ENCODE measurements at places on chromosomes 1 and 21. TPM values are rescaled to one million over a fixed set of nuclear protein-coding genes. Genes with fewer than 3 reads are reported as not detected.

GRCh38 chr1:221606256-221606655 is 135.6 kb downstream of the DUSP10 start:
- no peak for DNase-seq
- H3K4me1 ChIP-seq = no peaks in the 10 kb centered on the region
- H3K36me3 ChIP-seq = no peaks in the 10 kb centered on the region
- H3K27ac ChIP-seq = no peak overlapping the region
- no peak overlapping the region for H3K4me3 ChIP-seq
- H3K27me3 ChIP-seq = no peaks in the 10 kb centered on the region

The GJA8 gene
- not detected for total RNA-seq

DNA sequence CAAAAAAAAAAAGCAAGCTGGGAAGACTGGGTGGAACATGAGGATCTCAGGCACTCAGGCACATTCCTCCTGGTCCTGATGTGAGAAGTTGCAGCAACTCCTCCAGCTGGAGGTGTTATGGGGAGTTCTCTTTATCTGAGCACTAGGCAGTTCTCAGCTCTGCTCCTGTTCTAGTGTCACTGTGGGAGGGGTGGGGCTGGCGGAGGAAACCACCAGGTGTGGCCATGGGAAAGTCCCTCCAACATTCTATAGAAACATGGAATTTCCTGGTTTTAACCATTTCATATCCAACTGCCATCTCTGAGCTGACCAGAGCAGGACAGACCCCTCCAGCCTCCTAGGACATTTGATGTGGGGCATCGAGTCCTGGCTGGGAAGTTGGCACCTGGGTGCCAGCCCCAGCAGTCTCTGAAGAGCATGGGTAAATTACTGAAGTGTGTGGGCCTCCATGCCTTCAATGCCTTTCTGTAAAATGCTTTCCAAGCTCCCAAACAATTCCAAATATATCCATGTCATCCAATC is 804 bp upstream of the IKBKE start:
- no peaks in the 10 kb centered on the region for H3K36me3 ChIP-seq
- no peaks in the 10 kb centered on the region for H3K27me3 ChIP-seq

DNA sequence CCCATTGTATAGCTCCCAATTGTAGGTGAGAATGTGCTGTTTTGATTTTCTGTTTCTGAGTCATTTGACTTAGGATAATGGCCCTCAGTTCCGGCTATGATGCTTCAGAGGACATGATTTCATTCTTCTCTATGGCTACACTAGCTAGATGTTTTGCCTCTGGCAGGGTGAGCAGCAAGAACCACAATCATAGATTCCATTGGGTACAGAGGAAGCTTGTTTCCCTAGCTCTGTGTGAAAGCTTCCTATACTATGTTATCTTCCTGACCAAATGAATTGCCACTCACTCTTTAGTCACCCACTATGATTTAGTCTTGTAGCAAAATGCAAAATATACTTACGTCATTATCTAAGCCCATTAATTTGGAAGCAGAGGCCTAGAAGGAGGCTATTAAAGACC is 616.3 kb downstream of the PLA2G4A start:
- no peaks in the 10 kb centered on the region for H3K27me3 ChIP-seq
- H3K36me3 ChIP-seq = no peaks in the 10 kb centered on the region
- no peaks in the 10 kb centered on the region for H3K4me1 ChIP-seq
- no peak for DNase-seq
- H3K4me3 ChIP-seq = no peak overlapping the region
